PC-9 (cell line): ENCODE measurements at places on chromosomes 2 and 18. TPM values are rescaled to one million over a fixed set of nuclear protein-coding genes. Genes with fewer than 3 reads are reported as not detected.

VAMP5 gene
- 7.2 and 7.4 TPM in 2 replicates for total RNA-seq

CCDC85A gene
- total RNA-seq: 0.10 TPM in 1 of 2 replicates, not detected in the other

CYP27A1 gene
- total RNA-seq: 0.94 and 2.0 TPM in 2 replicates

KCNK3 gene
- 0.08 TPM in 1 of 2 replicates, not detected in the other for total RNA-seq

CBLN2 gene
- total RNA-seq: not detected in 2 replicates

ANKRD29 gene
- total RNA-seq: 4.3 and 4.6 TPM in 2 replicates

PROKR1 gene
- not detected in 2 replicates for total RNA-seq

MDH1B gene
- 2.7 and 4.1 TPM in 2 replicates for total RNA-seq

AFF3 gene
- not detected in 2 replicates for total RNA-seq

LYPD1 gene
- 5.1 and 10.3 TPM in 2 replicates for total RNA-seq

SUCLG1 gene
- total RNA-seq: 42.1 and 59.5 TPM in 2 replicates

FAM237A gene
- not detected in 2 replicates for total RNA-seq

SULT6B1 gene
- not detected in 2 replicates for total RNA-seq

GCG gene
- total RNA-seq: not detected in 2 replicates

CNDP1 gene
- total RNA-seq: not detected in 2 replicates

DNAJC5G gene
- total RNA-seq: not detected in 2 replicates

ANKRD12 gene
- 26.9 and 31.6 TPM in 2 replicates for total RNA-seq

TSGA10 gene
- 13.5 and 14.9 TPM in 2 replicates for total RNA-seq

DOK6 gene
- total RNA-seq: not detected in 2 replicates

SLC11A1 gene
- 0.35 and 0.44 TPM in 2 replicates for total RNA-seq

NEDD4L gene
- total RNA-seq: 57.4 and 58.9 TPM in 2 replicates

OSR1 gene
- total RNA-seq: 6.4 and 6.9 TPM in 2 replicates

ST8SIA5 gene
- total RNA-seq: not detected in 2 replicates

RNF152 gene
- 0.20 TPM in 1 of 2 replicates, not detected in the other for total RNA-seq

RAB6C gene
- total RNA-seq: not detected in 2 replicates

EVX2 gene
- not detected in 2 replicates for total RNA-seq

DHRS9 gene
- total RNA-seq: not detected in 2 replicates

CYBRD1 gene
- 125 and 132 TPM in 2 replicates for total RNA-seq

CD207 gene
- not detected in 2 replicates for total RNA-seq

ASTL gene
- not detected in 2 replicates for total RNA-seq

CYS1 gene
- total RNA-seq: 0.43 and 0.61 TPM in 2 replicates

ALPI gene
- not detected in 2 replicates for total RNA-seq

SERPINB10 gene
- not detected in 2 replicates for total RNA-seq

TNFAIP6 gene
- total RNA-seq: not detected in 2 replicates

IFT172 gene
- 26.2 and 27.2 TPM in 2 replicates for total RNA-seq

FOSL2 gene
- 46.0 and 60.0 TPM in 2 replicates for total RNA-seq

MC4R gene
- total RNA-seq: not detected in 2 replicates

SPP2 gene
- not detected in 2 replicates for total RNA-seq

CEBPZ gene
- total RNA-seq: 29.2 and 35.7 TPM in 2 replicates

CFAP221 gene
- total RNA-seq: not detected in 2 replicates

ADGRF3 gene
- total RNA-seq: 0.38 and 0.48 TPM in 2 replicates

FEV gene
- not detected in 2 replicates for total RNA-seq

SNTG2 gene
- not detected in 2 replicates for total RNA-seq

HNMT gene
- total RNA-seq: 16.6 TPM in 2 replicates

NTSR2 gene
- not detected in 2 replicates for total RNA-seq

ASB18 gene
- 0.46 TPM in 1 of 2 replicates, not detected in the other for total RNA-seq

LIPG gene
- 22.7 and 30.9 TPM in 2 replicates for total RNA-seq

TTN gene
- not detected in 2 replicates for total RNA-seq

MERTK gene
- total RNA-seq: 1.6 and 3.4 TPM in 2 replicates

GTF2A1L gene
- not detected in 2 replicates for total RNA-seq

CHRND gene
- total RNA-seq: not detected in 2 replicates

MPP4 gene
- total RNA-seq: not detected in 2 replicates

MEP1B gene
- total RNA-seq: not detected in 2 replicates

RFX8 gene
- total RNA-seq: not detected in 2 replicates

CABYR gene
- 19.5 and 32.4 TPM in 2 replicates for total RNA-seq

FAM110C gene
- total RNA-seq: 20.8 and 21.1 TPM in 2 replicates

MEIS1 gene
- total RNA-seq: 5.4 and 9.1 TPM in 2 replicates

TCF23 gene
- not detected in 2 replicates for total RNA-seq
